ENCODE measurements at places on chromosomes 1 and 21.

- peak; percentile 85 for DNase-seq
These were observed 96.1 kb downstream of the TEX35 start for GRCh38 chr1:178609015-178609414.

DNA sequence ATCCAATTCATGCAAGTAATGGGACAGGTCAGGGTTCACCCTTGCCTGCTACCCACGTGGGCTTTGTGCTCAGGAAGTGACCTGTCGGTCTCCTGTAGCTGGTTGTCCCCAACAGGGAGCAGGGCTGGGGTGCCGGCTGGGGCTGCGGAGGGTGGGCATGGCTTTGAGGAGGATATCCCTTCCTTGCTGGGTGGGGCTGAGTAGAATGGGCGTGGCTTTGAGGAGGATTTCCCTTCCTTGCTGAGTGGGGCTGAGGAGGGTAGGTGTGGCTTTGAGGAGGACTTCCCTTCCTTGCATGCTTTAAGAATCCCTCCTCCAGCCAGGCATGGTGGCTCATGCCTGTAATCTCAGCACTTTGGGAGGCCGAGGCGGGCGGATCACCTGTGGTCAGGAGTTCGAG is 151.3 kb downstream of the CLIC6 start:
- DNase-seq, result no peak

DNA sequence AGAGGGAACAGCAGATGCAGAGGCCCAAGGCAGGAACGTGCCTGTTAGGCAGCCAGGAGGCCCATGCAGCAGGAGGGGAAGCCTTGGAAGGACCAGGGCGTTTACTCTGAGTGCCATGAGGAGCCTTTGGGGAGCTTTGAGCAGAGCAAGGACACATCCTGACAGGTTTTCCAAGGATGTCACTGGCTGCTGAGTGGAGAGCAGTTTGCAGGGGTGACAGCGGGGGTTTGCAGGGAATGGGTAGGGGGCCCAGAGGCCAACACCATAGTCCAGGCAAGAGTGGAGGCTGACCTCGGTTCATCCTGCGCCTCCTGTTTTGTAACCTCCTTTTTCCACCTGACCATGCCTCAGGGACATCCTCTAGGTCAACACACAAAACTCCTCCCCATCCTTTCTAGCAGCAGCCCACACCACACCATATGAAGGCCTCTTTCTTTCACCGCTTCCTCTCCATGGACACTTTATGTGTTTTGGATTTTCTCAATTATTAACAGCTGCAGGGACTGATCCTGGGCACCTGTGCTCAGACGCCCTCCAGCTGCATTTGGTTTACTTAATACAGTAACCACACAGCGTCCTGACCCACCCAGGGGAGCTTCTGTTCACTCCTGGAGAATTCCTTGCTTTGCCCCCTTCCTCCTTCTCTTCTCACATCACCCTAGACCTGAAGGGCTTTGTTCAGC is 528.5 kb downstream of the MATN1 start:
- DNase-seq, result no peak

DNA sequence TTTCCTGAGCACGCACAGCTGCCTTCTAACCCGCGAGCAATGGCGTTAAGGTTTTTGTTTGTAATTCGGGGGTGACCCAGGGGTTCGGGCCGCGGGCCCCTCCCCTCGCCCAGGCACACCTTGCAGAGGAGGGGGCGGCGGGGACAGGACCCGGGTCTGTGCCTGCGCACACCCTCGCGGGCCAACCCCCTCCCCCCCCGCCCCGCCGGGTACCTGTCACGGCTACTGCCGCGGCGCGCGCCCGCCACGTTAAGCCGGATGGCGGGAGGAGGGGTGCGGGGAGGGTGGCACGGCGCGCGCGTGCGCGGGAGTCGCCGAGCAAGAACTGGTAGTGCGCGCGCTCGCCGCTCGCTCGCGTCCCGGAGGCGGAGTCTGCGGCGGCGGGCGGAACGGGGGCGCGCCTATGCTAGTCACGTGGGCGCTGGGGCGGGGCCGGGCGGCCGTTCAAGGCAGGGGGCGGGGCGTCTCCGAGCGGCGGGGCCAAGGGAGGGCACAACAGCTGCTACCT is at the start of gene TPTE:
TPTE (plus strand) TSS at position 493 of the 508 bp plus-strand sequence. CDS start 17,141 bp downstream, outside the sequence.
- DNase-seq, result no peak

GRCh38 chr1:237570530-237570929 is 320.2 kb downstream of the ZP4 start:
- no peak for DNase-seq

- DNase-seq, result no peak
These were observed 649 bp downstream of the PTPN7 start for GRCh38 chr1:202159534-202160371.

DNA sequence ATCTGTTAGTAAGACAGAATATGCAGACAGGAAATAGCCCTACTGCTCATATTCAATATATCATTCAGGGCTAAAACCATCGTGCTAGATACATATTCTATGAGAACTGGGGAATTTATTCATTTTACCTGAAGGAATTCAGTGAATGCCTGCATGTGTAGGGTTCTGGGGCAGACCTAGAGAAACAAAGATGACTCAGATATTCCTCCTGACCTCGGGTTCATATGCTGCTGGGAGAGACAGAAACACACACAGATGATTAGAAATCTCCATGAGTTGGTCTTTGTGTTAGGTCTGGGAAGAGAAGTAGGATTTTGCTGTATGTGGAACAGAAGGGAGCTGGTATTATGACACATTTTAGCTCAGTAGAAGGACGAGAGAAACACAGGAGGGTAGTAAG is 176.5 kb upstream of the ST6GALNAC5 start:
- no peak for DNase-seq

- DNase-seq, result no peak
These were observed 202.9 kb downstream of the MATN1 start for GRCh38 chr1:30520476-30520875.

GRCh38 chr1:56139836-56140235 is 439.5 kb downstream of the PLPP3 start:
- no peak for DNase-seq

- no peak for DNase-seq
These were observed 114.8 kb downstream of the LRRIQ3 start for GRCh38 chr1:74083128-74083527.

DNA sequence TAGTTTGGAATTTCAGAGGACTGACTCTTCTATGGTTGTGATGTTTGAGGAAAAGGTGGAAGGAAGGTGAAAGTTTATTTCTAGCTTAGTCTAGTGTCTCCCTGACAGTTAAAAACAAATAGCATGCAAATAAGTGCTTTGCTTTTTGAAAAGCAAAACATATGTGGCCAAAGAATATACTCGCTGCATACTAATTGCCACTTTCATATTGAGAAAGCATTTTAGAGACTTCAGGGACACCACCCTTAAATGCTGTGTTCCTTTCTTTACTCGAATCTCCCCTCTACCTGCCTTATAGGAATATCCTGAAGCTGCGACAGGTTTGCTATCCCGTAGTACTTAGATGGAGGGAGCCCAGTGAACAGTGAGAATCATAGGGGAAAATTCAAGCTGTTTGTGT is 23.2 kb downstream of the GLUL start:
- DNase-seq, result no peak

GRCh38 chr1:221334062-221334461 is 407.8 kb downstream of the DUSP10 start:
- DNase-seq, result no peak

DNA sequence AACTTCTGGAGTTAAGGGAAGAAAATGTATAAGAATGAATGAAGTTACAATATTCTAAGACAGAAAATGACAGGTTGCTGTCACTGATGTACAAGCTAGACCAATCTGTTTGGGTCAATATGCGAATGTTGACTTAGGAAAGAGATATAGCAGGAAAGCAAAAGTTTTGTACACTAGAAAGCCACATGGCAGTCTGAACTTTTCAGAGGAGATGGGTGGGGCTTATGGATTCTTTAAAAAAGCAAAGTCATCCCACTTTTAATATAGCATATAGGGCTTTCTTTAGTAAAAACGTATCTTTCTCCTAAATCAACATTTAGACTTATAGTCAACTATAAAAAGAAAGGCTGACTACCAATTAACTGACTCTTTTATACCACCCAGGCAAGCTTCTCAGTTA is 381.2 kb downstream of the PTPRC start:
- DNase-seq, result no peak

DNA sequence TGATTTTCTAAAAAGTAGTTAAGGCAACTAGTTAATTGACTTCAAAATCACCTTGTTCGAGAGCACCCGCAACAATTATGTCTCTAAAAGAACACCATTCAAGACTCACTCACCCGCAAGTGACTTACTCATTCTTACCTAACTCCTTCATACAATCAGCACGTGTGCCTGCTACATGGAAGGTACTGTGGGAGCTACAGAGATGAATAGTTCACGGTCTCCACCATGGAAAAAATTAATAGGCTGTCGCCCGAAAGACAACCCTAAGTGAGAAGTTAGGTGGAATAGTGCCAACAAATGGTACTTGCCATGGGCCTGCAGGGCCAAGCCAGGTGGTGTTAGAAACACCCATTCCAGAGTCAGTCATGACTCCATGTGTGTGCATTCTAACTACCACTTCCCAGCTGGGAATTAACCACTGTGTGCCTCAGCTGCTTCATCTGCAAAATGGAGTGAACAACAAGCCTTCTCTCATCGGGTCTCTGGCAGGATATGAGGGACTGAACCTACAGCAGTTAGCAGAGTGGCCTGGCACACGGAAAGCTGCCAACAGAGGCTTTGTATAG is 7.1 kb downstream of the SSBP3 start:
- DNase-seq, result no peak

GRCh38 chr1:56491441-56491840 is 87.9 kb downstream of the PLPP3 start:
- peak; percentile 21 for DNase-seq

- DNase-seq, result no peak
These were observed 485.7 kb downstream of the AJAP1 start for GRCh38 chr1:5140136-5140535.

DNA sequence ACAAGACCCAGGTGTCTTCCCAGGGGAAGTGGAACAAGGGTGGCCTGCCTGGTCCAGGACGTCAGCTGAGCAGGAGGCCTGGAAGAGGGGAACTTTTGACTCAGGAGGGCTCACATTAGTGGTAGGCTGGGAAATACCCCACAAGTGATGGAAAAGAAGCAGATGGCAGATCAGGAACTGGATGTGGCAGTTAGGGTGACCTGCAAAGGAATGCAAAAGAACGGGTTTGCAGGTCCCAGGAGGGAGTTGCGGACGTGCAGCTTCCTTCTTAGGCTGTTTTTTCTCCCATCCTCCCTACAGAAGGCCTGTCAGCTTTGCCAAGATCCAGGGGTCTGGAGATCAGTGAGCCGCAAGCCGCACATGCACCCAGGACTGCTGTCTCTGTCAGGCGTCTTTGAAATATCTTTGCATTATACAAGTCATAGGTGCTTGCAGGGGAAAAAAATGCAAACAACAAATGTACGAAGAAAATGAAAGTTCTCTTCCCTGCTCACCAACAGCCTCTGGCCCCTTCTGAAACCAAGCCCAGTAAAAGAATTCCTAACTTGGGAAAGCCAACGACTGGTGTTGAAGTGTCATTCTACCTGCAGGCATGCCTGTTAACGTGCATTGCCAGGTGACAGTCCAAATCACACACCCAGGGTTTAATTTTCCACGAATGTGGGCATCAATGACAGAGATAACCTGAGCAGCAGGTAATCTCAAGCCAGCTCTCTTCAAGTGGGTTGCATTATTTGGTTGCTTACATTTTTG is 34.4 kb downstream of the NENF start:
- DNase-seq, result no peak

DNA sequence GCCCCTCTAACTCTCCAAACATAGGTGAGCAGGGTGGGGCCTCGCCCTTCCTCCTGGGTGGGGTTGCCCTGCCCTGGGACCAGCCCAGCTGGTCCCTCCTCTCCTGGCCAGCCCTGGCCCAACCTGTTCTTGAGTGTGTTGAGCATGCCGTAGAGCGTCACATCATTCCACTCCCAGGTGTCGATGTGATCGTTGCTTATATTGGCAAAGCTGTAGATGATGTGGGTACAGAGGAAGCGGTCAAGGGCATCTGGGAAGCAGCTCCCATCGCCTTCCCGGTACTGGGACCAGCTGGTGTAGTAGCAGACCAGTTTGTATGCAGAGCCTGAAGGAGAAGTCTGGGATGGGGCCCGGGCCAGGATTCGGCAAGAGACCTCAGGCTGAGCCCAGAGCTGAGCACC is 1.4 kb downstream of the CHI3L1 start:
- no peak for DNase-seq

DNA sequence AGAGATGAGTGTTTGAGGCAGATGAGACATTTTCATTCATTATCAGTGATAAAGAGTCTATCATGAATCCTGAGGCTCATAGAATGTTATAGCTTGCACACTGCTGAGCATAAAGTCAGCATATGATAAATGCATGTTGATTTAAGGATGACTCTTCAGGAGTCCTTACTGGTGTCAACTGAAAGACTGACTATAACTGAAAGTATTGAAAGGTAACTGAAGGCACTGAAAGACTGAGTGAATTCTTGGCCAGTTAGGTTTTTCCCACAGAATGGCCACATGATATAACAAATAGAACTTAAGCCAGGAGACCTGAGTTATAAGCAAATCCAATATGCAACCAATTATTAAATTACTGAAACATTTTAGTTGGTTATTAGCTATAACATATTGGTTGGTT is 69.0 kb upstream of the HSD17B7 start:
- no peak for DNase-seq

- DNase-seq, result no peak
These were observed 633 bp upstream of the CTPS1 start for GRCh38 chr1:40978886-40979240.

DNA sequence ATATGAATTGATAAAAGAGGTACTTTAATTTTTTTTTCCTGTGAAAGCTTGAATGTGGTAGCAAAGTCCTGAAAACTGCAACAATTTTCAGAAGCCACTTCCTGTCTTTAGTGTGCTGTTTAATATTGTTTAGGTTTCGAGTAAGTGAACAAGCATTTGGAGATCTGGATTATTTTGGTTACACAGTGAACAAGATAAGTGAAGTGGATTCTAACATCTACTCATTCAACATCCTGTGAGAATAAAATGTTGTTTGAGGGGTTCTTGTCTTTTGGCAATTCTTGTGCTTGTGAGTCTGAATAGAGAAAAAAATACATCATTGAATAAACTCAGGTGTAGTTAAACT is 35.2 kb upstream of the PLA2G4A start:
- DNase-seq, result no peak

DNA sequence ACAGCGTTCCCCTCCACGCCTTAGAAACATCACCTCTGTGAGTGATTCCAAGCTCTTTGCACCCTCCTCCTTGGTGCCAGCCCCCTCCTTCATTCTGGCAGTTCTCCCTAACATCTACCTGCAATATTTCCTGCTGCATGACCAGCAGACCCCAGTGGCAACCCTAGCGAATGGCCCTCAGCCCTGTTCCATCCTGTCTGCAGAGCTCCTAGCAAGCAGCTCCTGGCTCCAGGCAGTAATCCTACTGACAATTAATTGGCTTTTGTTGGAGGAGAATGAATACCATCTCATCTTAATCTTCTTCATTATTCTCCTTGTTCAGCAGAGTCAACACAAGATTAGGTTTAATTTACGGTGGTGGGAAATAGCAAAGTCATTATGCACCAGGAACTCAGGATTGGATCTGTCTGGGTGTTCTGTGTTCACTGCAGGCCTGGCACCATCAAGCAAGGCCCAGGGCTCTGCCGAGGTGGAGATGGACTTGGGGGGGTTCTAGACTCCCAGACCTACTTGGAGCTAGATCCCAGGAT is 12.4 kb downstream of the FBXO2 start:
- DNase-seq, result no peak

GRCh38 chr1:67833602-67833940 is 304 bp upstream of the GNG12 start:
- DNase-seq, result no peak
